Thymus (tissue), 14 donors: ENCODE measurements at places on chromosomes 3 and 15. TPM values are rescaled to one million over a fixed set of nuclear protein-coding genes. Genes with fewer than 3 reads are reported as not detected.

The TMC3 gene
- total RNA-seq = under 0.01 TPM

The CKMT1A gene
- total RNA-seq = 0.14 TPM

DNA sequence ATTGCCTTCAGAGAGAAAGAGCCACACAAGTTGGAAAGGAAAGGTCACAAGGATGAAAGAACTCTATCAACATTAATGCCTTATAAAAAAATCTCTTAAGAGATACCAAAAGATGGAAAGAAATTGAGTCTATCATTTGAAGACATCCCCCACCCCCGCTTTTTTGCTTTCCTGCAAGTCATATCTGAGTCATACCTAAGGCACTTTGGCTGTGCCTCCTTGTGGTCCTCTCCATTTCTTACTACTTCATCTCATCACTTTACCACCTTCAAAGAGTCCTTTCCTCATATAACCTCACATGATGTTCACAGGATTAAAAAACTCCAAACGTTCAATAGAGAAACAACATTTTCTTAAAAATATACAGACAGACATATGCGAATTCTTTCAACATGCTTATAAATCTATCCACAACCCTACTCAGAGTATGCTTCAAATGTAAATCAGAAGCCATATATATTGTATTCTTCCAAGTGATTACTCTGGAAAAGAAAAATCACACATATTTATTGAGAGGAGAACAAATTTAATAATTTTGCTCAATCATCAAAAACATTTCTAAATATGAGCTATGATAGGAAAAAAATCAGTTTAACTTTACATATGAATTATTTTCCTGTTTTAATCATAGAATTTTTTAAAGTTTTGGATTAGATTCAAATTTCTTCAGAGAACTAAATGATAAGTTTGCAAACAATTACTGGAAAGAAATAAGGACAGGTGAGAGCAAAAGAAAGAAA, 1003.9 kb upstream of the CFAP20DC start:
- DNase-seq = no peak

- DNase-seq = no peak
These were observed 90.9 kb upstream of the AGBL1 start for GRCh38 chr15:85988741-85989140.

GRCh38 chr15:32723171-32723948, 5.6 kb downstream of the GREM1 start:
- no peak for DNase-seq

- DNase-seq = no peak
These were observed 143.4 kb downstream of the PDCD6IP start for GRCh38 chr3:33941804-33942203.

DNA sequence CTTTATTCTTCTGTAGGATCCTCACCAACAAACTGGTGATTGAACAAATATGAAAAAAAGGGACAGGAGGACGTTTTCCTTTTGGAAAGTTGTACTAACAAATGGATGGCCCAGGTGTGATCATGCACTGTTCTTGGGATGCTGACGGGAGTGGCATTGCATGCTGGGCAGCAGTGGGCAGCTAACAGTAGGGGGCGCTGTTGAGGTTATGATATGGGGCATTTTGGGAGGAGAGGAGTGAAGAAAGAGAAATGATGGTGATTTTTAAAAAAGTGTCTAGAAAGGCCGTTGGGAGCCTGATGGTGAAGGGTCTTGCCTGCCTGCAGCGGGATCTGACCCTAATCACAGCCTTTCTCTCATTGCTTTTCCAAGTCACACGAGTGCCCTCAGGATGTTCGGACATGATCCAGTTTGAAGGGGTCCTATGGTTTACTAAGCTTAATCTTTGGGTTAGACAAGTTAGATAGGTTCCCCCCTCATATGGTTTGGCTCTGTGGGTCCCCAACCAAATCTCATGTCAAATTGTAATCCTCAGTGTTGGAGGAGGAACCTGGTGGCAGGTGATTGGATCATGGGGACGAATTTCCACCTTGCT, 46.2 kb upstream of the PRTG start:
- no peak for DNase-seq

DNA sequence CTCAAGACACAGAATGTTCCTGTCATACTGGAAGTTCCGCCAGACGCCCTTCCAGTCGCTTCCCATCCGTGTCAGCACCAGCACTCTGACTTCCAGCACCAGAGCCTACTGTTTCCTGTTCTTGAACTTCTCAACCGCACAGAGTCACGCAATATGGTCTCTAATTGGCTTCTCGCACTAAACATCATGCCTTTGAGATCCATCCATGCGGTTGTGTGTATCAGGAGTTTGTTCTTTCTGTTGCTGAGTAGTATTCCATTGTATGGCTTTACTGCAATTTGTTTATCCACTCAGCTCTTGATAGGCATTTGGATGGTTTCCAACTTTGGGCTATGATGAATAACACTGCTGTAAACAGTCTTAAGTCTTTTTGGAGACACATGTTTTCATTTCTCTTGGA, 112.1 kb downstream of the LRRK1 start:
- no peak for DNase-seq

DNA sequence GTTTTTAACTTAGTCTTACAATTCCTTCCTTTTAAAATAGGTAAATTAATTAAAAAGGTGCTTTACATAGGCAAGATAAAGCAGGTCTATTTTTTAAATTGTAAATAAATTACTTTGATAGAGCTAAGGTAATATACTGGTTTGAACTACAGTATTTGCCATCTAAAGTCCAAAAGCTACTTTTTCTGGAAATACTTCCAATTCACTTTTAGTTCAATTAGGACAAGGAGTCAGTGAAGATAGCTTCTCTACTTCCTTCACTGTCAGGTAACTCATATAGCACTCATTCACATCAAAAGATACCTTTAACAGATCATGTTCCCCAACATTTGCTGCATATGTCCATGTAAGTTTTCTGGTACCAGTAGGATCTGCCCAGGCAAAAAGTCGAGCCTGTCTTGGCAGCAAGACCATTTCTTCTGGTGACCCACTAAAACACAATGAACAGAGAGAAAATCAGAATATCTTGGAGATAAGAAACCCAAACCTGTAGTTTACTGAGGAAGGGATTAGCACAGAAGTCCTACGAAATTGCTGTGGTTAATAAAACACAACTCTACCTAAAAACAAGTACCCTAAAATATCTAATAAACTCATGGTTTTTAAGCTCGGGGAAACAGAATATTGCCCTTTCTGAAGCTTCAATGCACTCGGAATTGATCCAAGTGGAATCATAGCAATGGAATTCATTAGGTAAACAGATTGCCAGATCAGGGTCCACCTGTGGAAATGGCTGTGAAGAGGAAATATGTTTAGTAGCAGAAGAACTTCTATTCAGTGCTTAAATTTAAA, 153.1 kb downstream of the VPS13C start:
- DNase-seq = no peak

DNA sequence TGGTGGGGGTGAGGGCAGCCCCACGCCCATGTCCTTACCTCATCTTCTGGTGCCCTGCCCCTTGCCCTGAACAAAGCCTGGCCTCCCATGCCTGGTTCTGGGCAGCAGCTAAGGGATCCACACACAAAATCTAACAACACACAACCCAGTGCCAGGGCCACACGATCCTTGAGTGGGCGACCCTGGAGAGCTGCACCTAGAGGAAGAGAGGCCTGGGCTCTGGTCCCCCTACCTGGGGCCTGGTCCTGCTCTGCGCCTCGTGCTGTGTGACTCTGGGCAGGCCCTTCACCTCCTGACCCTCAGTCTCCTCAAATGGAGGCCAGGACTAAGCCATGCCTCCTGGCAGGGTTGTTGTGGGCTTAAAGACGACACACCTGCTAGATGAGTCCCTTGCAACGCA, 20.0 kb upstream of the C3orf22 start:
- DNase-seq = no peak
